ENCODE measurements at places on chromosomes 7 and 10. TPM values are rescaled to one million over a fixed set of nuclear protein-coding genes. Genes with fewer than 3 reads are reported as not detected.

GRCh38 chr7:121872831-121873288 is at the start of gene PTPRZ1:
Gene PTPRZ1, plus strand, starts transcription at chr7:121873161. Its CDS starts 339 bp downstream, at chr7:121873500.
- peak; percentile 73 for DNase-seq

DNA sequence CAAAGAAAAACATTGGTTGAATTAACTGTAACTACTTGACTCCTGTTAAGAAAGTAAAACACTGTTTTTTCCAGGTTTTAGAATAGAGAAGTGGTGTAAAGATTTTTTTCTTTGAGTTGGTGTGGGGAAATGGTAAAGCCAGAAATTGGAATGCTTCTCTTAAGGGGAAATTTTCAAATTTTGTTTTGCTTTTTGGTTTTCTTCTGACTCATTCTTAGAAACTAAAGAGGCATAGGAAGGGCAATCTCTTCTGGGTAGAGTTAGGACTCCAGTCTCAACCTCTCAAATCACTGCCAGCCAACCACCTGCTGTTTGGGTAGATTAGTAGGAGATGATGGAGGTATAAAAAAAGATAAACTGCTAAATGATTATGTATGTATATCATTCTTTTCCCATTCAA is 47.7 kb upstream of the STRIP2 start:
- DNase-seq, result no peak

GRCh38 chr10:79433324-79434222 is 11.9 kb downstream of the ZCCHC24 start:
- DNase-seq, result peak; percentile 90

TEX47 gene
- not detected for total RNA-seq

RPP30 gene
- total RNA-seq, result 23.6 TPM
